ENCODE measurements at places on chromosomes 13 and 19.
A peak's percentile ranks its signal among the peaks of the same experiment; 100 is the strongest.

GRCh38 chr13:73451221-73452029 is 392.6 kb downstream of the KLF5 start:
- DNase-seq: no peak

DNA sequence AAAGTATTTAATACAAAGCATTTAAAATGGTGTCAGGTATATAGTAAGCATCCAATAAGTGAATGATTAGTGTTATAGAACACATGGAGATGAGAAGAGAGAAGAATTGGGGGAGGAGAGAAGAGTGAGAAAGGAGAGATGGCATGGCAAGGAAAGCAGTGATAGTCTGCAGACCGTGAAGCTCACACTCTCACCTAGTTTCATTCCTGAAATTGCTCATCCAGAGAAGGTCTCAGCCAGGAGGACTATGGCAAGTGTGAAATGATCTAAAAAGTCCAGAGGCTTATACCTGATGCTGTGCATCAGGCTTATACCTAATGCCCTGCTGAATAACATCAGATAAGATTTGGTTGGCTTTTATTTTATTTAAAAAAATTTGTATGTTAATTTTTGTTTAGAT is 351.6 kb upstream of the KLF12 start:
- DNase-seq: no peak

- no peak for DNase-seq
These were observed 418.6 kb downstream of the UQCRFS1 start for GRCh38 chr19:28794301-28794700.

GRCh38 chr19:43306097-43306496 is 36.8 kb upstream of the PSG9 start:
- no peak for DNase-seq

GRCh38 chr13:109836629-109837607 is 50.5 kb upstream of the IRS2 start:
- no peak for DNase-seq

- DNase-seq: no peak
These were observed 876.5 kb downstream of the PCDH9 start for GRCh38 chr13:66353664-66354063.

DNA sequence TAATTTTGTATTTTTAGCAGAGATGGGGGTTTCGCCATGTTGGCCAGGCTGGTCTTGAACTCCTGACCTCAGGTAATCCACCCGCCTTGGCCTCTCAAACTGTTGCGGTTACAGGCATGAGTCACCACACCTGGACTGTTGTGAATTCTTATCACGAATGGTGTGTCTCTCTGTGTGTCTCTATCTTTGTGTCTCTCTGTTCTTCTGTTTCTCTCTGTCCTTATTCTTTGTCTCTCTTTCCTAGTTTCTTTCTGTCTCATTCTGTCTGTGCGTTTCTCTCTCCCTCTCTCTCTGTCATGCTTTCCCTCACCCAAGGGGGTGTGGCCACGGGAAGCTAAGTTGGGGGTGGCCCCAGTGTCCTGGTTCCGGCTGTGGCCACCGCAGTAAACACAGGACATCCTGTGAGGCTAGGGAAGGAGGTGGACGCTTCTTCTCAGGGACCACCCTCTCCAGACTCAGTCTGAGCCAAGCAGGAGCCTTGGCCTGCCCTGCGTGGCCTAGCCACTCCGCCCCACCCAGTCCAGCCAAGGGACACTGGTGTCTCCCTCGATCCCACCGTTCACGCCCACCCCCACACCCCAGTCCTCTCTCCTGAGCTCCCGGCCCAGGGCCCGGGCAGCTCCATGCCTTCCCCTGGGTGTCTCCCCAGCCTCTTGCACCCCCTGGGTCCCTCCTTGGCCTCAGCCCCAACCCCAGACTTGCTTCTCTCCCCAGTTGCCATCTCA is 3.9 kb upstream of the PRX start:
- DNase-seq: no peak

DNA sequence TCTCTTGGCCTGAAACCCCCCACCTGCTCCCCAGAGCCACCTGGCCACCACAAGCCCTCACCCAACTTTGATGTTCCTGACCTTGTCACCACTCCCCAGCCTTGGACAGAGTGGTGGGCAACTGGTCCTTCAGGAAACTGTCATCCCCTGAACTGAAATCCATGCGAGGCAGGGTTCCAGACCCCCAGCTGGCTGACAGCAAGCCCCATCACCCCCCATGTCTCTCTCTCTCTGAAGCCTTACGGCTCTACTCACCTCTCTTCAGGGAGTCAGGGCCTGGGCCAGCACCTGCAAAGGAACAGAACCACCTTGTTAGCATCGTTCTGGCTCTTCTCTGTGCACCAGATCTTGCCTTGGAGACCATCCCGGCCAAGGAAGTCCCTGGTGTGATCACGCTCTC is 2.6 kb downstream of the LRFN1 start:
- DNase-seq: no peak

DNA sequence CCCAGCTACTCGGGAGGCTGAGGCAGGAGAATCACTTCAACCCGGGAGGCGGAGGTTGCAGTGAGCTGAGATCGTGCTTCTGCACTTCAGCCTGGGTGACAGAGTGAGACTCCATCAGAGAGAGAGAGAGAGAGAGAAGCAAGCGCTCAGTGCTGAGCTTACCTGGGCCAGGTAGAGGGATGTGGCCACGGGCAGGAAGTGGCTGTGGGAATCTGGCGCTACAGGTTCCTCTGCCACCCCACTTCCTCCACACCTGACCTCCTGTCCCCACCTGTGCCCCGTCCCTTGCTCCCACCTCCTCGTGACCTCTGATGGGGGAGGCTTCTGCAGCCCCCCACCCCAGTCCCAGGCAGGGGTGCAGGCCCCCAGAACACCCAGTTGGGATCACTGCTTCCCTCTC is 1.0 kb upstream of the NCCRP1 start:
- DNase-seq: peak; percentile 10

DNA sequence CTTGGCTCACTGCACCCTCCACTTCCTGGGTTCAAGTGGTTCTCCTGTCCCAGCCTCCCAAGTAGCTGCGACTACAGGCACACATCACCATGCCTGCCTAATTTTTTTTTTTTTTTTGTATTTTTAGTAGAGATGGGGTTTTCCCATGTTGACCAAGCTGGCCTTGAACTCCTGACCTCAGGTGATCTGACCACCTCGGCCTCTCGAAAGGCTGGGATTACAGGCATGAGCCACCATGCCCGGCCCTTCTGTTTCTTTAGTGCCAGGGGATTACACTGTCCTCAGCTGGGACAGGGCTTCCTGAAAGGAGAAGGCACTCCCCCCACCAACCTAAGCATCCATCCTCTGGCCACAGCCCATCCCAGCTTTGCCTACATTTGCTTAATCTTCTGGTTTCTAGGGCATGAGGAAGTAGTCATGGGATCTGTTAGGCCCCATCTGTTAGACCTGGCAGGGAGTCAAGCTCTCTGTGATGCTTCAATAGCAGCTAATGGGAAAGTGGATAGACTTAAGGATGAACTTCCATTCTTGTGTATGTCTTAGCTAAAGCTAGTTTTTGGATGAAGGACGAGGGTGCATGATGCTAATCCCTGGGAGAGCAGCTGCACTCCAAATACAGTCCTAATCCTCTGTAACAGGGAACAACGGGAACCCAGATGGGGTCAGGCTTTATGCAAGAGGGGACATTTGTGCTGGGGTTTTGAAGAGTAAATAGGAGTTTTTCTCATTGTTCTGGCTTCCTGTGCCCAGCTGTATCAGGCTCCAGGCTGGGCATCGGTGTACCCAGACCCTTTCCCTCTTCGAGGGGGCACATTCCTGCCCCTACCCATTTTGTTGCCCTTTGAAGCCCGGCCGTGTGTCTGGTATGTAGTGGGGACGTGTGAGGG is 2.6 kb downstream of the VAV1 start:
- DNase-seq: no peak

- DNase-seq: no peak
These were observed 1.5 kb upstream of the SLC27A5 start for GRCh38 chr19:58513213-58513693.

DNA sequence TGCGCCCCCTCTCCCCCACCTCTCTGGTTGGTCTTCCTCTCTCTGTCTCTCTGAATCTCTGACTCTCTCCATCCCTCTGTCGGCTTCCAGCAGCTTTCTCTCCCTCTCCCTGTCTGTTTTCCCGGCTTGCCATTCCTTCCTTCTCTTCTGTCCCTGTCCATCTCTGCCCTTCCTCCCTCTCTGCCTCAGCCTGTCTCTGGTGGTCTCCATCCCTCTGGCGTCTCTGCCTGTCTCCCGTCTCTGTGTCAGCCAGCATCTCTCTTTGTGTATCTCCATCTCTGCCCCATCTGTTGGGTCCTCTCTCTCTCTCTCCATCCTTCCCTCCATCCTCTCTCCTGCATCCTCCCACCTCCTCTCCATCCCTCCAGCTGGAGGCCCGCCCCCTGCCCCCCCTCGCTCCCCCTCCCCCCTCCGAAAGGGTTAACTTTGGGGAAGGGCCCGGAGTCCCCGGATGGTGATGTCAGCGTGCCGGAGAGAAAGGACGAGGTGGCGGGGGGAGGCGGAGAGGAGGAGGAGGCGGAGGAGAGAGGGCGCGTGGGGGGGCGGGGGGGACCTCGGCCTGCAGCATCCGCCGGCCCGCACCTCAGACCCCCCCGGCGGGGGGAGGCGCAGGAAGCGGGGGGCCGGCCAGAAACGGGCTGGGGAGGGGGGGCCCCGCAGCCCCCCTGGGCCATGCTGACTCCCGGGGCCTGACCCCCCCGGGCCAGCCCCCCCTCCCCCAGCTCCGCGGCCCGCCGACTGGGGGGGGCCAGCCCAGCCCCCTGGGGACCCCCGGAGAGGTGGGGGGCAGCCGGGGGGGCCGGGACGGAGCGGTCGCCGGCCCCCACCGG is at the start of gene BRSK1:
Gene BRSK1, plus strand, starts transcription at position 450 of the 830 bp plus-strand sequence. CDS start 446 bp downstream, outside the sequence.
- DNase-seq: peak; percentile 48

- DNase-seq: no peak
These were observed 2714.5 kb upstream of the PCDH20 start for GRCh38 chr13:64130171-64130570.

DNA sequence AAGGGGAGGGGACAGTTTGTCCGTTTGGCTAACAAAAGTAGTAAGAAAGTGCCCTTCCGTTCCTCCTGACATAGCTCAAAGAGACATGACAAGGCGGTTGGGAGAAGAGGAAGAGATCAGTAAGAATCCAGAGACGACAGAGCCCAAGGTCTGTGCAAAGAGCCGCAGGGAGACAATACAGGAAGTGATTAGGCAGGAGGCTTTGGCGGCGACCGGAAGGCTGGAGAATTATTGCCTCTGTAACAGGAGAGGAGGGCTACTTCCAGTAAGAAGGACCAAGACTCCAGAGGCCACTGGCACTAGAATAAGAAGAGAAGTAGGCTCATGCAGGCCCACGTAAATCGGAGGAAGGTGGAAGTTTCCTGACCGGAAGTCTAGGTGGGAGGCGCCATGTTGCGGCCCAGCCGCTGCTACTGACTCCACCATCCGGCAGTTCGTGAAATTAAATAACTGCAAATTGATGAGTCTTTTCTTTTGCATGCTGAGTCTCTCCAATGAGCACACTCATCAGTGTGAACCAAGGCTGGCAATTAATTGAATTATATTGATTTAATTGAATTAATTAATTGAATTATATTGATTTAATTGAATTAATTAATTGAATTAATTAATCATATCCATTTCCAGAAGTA is 9.9 kb downstream of the RFX2 start:
- DNase-seq: peak; percentile 24

- peak; percentile 67 for DNase-seq
These were observed 41.4 kb downstream of the LYL1 start for GRCh38 chr19:13060964-13061927.

DNA sequence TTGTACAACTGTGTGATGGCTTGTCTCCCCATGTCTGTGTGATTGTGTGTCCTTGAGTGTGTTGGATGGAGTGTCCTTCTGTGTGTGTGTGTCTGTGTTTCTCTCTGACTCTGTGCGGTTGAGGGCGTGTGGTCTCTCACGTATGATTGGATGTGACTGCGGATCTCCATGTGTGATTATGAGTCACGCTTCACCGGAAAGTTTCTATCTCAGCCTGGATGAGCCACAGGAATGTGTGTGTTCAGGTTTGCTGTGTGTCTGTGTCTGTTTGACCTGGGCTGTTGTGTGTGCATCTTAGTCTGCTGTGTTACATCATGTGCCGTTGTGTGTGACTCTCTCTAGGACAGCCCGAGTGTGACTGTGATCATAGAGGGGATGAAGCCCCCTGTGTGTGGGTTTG is 15.5 kb upstream of the ZNF835 start:
- no peak for DNase-seq

GRCh38 chr13:102872531-102872930 is 26.7 kb downstream of the ERCC5 start:
- no peak for DNase-seq

DNA sequence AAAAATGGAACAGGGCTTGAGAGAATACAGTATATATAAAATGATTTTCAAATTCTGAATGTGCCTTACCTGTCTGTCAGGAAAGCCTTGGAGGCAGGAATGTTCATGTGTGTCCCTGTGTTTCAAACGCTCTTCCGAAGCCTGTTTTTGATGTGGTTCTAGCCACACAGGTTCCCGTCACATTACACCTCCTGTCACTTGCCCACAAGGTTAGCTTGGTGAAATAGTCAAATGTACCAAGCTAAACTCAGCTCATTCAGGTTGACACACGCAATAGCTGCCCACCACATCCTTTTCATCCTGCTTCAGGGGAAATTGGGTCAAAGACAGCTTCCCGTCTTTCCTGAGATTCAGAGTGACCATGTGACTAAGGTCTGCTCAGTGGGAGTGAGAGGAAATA is 574.0 kb downstream of the EFNB2 start:
- DNase-seq: no peak

DNA sequence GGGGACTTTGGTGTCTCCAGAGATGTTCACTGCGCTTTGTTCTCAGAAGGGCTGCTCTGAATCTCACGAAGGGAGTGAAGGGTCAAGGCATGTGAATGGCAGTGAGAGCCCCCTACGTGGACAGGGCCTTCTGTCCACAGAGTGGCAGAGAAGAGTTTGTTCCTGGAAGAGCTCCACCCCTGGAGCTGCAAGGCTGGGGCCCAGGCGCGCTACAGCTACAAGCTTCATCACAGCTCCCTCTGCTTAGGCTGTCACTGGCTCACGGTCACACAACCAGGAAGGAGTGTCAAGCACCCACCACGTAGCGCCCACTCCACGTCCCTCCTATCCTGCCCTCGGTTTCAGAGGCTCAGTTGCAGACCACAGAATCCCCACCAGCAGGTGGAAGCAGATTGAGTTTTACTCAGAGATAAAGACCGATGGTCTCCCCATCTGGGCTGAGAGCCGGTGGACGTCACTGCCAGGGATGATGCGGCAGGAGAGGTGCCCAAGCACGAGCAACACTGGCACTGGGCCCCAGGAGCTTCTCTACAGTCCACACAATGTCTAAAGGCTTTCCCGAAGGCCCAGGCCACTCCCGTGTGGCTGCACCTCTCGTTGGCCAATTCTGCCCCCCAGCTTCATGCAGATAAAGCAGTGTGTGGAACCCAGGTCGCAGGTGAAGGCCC is 23.0 kb upstream of the TFDP1 start:
- DNase-seq: no peak

DNA sequence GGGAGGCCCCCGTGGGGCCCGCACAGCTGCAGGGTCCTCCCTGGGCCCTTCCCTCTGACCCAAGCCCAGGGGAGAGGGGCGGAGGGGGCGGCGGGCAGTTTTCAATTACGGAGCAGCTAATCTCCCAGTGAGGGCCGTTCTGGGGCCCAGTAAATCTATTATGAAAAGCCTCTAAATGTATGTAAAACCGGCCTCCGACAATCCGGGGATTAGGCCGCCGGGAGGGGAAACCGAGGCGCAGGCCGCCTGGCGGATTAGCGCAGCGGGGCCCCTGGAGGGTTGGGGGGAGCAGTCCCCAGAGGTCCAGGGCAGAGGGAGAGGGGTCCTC is 25.1 kb downstream of the EFNA2 start:
- no peak for DNase-seq
